HCEC 1CT (cell line): ENCODE measurements at places on chromosomes 6 and 20.

DNA sequence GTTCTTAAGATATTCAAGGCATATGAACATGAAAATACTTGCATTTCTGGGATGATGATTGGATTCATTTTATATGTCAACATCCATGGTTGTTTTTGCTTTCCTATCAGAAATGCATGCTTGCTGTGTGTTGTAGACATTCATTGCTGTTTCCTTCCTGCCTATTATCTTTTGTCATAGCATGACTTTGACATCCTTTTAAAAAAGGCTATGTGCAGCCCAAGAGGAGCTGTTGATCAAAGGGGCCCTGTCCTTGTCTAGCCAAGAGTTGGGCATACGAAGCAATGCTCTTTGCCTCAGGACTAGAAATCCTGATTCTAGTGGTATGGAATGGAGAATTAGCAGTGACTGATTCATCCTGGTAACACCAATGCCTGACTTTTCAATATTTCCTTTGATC, 143.1 kb downstream of the RNF144B start:
- no peak for DNase-seq

DNA sequence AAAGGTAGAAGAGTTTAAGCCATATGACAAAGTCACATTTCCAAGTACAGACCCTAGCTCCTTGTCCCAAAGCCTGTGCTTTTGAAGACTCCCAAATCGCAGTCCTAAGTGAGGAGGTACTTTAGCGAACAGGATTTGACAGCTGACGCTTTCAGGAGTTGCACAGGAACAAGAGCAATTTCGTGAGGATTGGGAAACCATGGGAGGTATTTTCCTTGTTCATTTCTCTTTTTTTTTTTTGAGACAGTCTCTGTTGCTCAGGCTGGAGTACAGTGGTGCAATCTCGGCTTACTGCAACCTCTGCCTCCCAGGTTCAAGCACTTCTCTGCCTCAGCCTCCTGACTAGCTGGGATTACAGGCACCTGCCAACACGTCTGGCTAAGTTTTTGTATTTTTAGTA, 150.6 kb downstream of the MTHFD1L start:
- DNase-seq = no peak

DNA sequence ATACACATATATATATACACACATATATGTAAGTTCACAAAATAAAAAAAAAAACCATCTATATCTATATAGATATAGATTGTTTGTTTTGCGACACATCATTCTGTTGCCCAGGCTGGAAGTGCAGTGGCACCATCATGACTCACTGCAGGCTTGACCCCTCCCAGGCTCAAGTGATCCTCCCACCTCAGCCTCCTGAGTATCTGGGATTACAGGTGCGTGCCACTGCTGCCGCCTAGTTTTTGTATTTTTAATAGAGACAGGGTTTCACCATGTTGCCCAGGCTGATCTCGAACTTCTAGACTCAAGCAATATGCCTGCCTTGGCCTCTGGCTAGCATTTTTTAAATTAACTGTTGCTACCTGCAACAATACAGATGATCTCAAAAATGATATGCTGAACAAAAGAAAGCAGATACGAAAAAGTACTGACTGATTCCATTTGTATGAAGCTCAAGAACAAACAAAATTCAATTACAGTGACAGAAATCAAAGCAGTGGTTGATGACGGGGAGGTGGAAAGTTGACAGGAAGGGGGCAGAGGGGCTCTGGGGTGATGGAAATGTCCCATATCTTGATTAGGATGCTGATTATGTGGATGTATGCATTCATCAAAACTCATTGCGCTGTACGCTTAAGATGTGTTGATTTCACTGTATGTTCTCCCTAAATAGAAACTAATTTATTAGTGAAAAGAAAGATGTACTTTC, 49.6 kb downstream of the ATXN1 start:
- DNase-seq = no peak

DNA sequence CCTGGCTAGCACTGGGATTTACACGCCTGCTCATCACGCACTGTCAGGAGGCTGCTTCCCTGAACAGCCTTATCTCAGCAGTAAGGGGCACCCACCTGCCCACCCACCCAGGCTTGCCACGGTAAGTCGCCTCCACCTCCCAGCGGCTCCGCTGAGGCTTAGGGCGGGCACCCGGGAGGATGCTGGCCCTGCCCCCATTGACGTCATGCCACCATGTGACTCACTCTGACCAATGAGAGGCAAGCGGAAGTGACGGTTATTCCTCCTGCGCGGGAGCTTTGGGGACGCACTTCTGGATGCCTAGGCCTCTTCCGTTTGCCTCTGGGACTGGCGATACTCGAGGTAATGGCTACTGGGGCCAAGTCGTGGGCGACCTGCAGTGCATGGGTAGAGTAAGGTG, 256.8 kb downstream of the QKI start:
- no peak for DNase-seq

DNA sequence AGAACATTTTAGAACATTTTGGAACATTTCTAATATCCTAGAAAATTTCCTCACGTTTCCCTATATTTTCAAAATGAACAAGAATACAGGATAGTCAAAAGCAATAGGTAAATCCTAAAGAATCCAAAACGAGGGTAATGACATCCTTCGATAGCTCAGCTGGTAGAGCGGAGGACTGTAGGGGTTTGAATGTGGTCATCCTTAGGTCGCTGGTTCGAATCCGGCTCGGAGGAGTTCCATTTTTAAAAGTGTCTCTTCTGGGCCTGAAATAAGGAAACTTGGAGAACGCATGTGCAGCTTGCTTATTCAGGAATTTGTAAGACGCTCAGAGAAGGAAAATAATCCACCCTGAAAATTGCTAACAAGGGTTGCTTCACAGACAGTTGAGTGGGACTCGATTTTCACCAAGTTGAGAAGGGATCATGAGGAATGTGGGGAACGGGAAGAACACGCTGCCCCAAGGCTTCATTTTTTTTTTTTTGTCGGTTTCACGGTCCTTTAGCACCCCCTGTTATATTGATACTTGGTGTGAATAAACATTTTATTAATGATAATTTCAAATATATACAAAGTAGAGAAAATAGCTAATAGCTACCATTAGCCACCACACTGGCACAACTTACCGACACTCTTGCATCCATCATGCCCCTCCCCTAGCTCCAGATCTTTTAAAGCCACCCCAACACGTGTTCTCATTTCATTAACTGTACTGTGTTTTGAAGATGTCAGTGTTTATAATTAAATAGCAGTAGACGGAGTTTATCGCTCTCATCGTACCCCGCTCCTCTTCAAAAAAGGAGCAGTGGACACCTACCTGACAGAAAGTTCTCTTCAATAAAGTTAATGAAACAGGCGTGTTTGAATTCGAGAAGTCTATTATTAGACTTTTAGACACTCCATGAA, 1.8 kb upstream of the ABT1 start:
- DNase-seq = peak; percentile 73

DNA sequence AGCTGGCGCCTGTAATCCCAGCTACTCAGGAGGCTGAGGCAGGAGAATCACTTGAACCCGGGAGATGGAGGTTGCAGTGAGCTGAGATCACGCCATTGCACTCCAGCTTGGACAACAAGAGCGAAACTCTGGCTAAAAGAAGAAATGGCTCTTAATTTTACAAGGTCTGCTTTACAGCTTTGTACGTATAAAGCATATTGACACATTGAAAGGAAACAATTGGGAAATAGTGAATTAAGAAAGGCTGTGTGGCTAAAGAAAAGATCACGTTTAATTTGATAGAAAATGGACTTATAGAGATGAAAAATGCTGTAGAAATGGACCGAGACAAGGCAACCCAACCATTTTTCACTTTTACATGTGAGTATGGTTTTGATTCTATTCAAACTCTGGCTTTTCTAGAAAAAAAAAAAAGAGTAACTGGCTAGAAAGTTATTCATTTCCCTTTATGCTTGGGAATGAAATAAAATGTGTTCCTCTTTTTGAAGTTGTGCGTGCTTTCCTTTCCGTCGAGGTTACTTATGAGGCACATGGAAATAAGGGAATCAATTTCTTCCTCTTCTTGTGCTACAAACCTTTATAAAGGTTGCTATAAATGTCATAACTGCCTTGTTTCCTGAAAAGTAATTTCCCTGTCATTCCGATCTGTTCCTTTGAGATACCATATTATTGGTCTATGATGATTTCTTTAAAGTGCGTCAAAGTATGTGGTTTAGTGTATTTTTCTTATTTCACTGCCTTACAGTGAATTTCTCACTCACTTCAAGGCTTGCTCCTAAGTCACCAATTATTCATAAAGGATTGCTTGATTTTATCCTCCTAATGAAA, 29.4 kb downstream of the PFDN4 start:
- DNase-seq = no peak

DNA sequence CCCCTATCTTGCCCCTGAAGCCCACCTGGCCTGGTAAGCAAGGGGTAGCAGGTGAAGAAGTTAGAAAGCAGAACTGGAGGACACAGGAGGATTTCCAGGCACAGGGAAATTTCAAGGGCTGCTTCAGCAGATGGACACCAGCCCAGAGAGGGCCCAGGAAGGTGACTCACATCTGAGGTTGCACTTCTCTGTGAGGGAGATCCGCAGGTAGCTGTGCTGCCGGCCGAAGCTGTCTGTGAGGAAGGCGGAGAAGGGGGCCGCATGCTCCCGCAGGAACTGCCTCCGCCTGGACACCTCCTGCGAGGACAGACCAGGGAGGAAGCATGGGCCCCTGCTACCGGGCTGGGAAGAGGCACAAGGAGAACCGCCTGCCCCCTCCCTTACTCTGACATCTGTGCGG, 7.1 kb downstream of the MOCS1 start:
- peak; percentile 17 for DNase-seq

DNA sequence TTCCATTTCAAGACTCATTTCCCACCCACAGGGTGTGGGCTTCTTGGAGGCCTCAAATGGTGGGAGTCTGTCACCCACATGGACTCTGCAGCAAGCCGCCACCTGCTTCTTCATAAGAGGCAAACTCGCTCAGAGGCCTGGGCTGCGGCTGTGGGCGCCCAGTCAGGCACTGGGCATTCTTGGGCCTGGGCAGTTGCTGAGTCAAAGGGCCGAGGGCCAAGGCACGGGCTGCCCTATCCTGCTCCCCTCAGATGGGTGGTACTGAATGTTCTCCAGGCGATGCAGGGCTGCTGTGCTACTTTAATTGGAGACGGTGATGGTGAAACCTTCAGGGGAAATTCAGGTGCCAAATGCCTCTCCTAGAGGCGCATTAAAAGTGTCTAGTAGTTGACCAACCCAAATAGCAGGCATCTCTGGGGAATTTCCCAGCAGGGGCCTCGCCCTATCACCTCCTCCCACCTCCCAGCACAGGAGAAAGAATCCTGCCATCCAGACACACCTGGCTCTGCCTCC, 57.9 kb downstream of the MAFB start:
- no peak for DNase-seq

DNA sequence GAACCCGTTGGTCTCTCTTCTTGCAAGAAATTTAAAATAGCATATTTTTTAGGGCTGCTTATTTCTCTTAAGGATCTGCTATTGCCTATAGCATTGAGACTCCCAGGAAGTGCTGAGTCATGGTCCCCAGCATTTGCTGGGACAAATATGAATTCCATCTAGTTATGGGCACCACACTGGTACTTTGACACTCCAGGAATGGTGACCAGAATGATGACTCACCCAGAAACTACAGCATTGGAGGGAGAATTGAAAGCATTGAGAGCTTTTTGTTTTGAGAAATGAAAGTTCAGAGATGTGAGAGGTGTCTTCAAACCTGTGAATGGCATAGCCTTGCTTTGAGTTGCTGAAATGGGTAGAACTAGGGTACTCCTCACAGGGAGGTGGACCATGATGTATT, 699.7 kb downstream of the DHX35 start:
- DNase-seq = no peak

DNA sequence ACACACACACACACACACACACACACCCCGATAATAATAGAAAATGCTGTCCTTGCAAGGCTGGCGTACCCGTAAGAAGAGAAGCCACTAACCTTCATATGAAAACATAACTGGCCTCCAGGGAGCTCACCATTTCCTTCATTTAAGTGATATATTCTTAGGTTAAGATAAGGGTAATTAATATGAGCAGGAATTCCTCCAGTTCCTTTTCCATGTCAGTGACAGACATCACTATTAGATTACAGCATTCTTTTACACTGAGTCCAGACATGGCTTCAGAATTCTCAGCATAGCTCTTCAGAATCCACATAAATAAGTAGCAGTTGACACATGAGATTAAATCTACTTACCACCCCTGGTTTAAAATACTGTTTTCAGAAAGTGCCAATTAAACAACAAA, 121.9 kb downstream of the SIM1 start:
- no peak for DNase-seq

GRCh38 chr6:35304299-35304698, 6.7 kb downstream of the DEF6 start:
- no peak for DNase-seq

DNA sequence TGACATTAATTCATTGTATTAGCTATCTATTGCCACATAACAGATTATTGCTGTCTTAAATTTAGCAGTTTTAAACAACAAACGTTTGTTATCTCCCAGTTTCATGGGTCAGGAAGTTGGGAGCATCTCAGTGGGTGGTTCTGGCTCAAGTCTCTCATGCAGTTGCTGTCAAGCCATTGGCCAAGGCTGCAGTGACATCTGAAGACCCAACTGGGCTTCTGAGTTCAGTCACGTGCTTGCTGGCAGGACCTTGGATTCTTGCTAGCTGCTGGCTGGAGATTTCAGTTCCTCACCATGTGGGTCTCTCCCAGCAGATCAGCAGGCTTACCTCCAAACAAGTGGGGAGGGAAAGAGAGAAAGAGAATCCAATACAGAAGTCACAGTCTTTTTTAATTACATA, 152.6 kb upstream of the EXOC2 start:
- no peak for DNase-seq

- DNase-seq = no peak
These were observed 1.0 kb downstream of the COL20A1 start for GRCh38 chr20:63293871-63294535.

DNA sequence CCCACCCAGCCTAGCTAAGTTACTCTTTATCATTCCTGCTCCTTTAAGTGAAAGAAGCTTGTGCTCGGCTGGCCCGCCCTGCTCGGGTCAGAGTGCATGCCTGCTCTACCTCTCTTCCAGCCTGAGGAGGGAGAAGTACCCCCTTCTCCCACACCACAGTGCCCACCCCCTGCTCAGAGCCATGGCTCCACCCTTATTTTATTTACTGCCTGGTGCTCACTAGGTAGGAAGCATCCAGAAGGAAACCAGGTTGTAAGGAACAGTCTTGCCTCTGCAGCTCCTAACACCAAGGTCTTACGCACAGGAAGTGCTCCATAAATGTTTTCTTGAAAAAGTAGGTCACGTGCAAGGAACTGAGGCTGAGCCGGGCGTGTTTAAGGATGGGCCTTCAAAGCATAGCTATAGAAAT, 105.7 kb upstream of the SNX9 start:
- no peak for DNase-seq

DNA sequence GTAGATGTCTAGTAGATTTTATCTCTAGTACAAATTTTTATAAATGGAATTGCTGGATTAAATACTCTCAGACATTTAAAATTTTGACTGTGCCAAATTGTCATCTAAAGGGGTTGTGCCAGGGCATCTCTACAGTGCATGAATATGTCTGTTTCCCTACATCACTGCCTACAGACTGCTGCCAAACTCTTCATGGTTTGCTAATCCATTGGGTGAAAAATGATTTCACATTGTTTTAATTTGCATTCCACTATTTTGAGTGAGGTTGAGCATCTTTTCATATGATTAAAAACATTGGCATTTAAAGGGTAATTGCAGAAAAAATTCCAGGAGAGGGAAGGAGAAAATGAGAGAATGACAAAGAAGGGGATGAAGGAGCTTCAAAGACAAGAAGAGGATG, 267.7 kb upstream of the RNF24 start:
- peak; percentile 8 for DNase-seq

GRCh38 chr6:158571826-158572652, 12.1 kb downstream of the TMEM181 start:
- no peak for DNase-seq

GRCh38 chr6:42294759-42295158, 77.1 kb upstream of the MRPS10 start:
- peak; percentile 80 for DNase-seq

- no peak for DNase-seq
These were observed 22.6 kb downstream of the FOXP4 start for GRCh38 chr6:41568585-41569384.
